Iris pigment epithelial cell (primary cell): ENCODE measurements at places on chromosomes 7 and 10.
A peak's percentile ranks its signal among the peaks of the same experiment; 100 is the strongest.

- no peak for DNase-seq
These were observed 93.0 kb downstream of the BTRC start for GRCh38 chr10:101446947-101447346.

GRCh38 chr7:44145969-44146911 lies 5.1 kb upstream of the MYL7 start:
- peak; percentile 20 for DNase-seq

GRCh38 chr7:41918597-41918996 lies 215.7 kb upstream of the INHBA start:
- peak; percentile 87 for DNase-seq

- DNase-seq: no peak
These were observed 116.7 kb upstream of the TMEM106B start for GRCh38 chr7:12094365-12094921.

DNA sequence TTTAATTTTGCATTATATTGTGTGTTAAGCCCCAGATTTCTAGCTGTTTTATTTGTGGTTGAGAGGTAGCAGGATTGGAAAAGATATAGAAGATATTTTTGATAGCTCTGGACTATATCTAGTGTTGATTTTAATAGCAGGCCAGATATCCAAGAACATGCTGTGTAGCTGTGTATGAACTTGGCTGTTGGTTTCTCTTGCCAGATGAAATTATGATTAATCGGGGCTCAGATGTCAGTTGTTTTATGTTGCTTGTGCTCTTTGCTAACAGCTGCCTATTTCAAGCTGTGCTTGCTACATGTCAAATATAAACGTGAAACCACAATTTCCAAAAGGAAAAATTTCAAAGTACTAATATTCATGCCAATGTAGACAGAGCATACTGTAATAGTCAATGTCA lies 141.1 kb downstream of the GRM3 start:
- no peak for DNase-seq

- DNase-seq: no peak
These were observed 49.7 kb downstream of the FAM241B start for GRCh38 chr10:69679736-69680135.

DNA sequence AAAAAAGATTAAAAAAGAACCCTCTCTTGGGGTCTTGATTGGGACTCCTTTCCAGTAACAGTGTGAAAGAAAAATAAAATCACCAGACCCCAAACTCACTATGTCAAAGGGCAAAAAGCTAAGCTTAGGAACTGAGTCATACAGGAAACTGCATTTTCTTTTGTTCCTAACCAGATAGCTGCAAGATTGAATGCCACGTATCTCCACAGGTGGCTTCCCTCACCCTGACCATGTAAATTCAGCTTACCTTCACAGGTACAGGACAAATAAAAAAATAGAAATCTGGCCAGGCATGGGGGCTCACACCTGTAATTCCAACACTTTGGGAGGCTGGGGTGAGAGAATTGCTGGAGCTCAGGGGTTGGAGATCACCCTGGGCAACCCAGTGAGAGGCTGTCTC lies 32.5 kb upstream of the EIF4H start:
- DNase-seq: no peak

DNA sequence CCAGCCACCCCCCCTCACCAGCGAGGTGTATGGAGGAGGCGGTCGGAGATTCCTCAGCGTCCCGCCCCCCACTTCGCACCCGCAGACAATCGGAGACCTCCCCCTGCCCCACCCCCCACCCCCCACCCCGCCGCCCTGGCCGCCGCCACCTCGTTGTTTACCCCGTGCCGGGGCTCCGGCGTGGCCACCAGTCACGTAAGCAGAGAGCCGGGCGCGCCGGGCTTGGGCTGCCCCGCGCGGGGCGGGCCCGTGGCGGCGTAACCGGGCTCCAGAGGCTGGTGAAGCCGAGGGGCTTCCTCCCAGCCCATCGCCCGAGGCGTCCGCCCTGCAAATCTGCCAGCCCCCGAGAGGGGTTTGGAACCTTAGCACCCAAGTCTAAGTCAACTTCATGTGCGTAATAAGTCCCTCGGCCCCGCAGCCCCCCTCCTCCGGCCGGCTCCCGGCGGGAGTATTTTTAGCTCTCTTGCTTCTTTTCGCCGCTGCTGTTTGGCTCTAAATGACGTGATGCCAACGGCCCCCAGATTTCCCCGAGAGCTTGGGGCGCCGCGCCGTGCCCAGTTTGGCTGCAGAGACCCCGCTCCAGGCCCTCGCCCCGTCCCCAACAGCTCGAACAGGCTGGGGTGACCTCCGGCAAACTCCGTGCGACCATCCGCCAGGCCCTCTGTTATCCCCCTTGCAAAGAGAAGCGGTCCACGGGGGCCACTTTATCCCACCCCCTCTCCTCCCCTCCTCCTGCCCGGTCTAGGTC lies 2.7 kb downstream of the MXI1 start:
- DNase-seq: peak; percentile 43
